CD4-positive, alpha-beta T cell treated with Interleukin-6 at 100 ng/mL for 8 hours (primary cell): ENCODE measurements at places on chromosomes 7 and 10.

DNA sequence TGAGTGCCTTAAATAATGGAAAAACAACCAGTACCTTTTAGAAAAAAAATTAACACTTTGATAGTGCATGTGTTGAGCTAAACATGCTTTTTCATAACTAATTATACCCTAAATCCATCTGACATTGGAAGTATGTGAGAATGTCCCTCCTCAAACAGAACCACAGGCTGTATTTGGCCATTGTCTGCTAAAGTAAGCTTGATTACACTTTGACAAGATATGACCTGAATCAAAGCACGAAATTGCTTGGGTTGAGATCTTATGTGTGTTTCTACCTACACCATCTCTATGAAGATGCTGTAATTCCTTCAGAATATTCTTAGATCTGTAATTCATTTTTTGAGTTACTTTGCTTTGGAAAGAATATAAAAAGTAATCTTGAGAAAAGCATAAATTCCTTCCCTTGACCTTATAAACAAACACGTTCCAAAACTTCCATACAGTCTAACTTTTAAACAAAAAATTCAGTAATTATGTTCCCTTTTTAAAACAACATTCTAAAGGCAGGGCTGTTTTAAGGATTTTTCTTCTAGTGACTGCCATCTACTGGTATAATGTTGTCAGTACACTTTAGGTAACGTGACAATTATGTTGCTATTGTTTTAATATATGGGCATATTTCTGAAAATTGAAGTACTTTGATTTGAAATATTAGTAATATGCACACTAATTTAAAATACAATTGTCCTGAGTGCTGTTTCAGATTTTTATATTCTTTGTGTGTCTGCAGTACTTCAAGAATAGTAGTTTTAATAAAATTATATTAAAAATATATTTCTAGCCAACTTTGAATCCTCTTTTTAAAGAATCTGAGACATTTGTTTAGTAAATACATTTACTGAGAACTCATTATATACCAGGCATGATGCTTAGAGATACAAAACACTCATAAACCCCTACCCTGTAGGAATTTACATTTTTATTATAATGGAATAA is 20.9 kb downstream of the CD36 start:
- no peak for DNase-seq

DNA sequence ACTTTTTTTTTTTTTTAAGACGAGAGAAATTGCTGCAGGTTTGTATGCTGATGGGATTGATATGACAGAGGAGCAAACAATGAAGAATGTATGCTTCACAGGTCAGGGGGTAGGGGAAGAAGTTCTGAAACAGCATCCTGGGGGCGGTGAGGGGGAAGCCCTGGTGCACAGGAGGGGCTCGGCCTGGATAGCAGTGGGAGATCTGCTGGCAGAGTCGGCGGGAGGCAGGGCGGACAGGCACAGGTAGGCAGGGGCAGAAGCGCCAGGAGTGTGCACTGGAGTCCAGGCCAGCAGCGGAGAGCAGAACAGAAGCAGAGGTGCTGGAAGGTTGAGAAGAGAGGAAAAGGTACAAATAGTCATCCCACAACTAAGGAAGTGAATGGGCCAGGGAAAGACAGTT is 175.4 kb downstream of the SNX10 start:
- no peak for DNase-seq

- DNase-seq = no peak
These were observed 41.9 kb upstream of the OGDHL start for GRCh38 chr10:49803988-49804387.

DNA sequence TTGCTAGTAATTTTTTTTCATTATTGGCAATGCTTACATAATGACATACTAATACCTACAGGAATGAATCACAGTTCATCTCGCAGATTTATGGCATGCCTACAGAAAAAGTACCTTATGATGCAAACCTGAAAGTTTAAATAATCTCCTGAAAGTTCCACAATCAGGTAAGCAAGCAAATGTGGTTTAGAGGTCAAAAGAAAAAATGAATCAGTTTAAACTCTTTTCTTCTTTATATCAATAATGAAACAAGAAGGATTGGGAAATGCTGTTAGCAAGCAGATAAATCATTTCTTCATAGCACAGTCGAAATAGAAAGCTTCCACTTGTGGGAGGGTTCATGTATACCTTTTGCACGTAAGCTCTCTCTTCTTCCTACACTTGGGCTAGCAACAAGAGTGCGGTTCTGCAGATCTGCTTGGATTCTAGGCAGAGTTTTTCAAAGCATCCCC is 53.7 kb upstream of the MTPN start:
- DNase-seq = no peak

DNA sequence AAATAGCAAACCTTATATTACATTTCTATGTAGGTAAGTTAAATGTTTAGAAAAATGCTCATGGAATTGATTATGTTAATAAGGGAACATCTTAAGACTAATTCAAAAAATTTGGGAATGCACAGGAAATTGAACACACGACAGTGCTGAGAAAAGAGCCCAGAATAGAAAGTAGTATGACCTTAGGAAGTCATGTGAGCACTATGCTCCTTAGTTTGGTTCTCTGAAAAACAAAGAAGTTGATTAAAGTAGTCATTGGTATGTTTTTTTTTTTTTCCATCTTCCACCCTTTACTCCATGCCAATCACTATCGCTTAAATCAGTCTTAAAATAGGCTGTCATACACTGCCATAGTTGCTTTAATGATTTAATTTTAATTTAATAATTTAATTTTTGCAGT is 242.9 kb downstream of the ANKRD7 start:
- no peak for DNase-seq

DNA sequence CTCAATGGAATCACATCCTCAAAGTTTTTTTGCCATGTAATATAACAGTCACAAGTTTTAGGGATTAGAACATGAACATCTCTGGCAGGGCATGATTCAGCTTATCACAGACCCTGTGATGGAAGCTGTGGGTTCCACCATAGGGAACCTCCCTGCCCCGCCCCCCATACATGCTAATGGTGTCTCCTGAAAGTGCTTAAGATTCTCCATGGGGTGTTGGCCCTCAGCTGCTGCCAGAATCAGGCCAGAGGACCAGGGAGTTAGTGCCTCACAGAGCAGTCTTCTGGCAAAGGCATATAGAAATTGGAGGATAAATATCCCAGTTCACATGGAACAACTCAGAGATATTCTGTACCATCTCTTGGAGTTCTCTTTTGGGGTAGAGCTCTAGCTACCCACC is 119.4 kb downstream of the RAB11FIP2 start:
- DNase-seq = no peak

GRCh38 chr7:98802088-98802780 is 67.6 kb downstream of the TMEM130 start:
- no peak for DNase-seq

DNA sequence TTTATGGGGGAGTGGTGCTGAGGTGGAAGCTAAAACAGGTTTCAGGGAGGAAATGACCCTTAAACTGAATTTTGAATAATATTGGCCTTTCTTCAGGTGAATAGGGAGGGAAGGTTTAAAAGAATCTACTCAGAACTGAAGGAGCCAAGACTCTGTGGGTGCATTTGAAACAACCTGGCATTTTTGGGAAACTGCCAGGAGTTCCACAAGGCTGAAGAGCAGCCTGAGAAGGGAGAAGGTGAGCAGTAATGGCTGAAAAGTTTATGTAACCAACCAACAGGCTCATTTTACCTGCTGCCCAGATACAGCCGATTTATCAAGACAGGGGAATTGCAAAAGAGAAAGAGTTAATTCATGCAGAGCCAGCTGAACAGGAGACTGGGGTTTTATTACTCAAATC is 4.0 kb upstream of the PANK1 start:
- DNase-seq = no peak

- DNase-seq = no peak
These were observed 20.0 kb downstream of the PDSS1 start for GRCh38 chr10:26717476-26717875.

DNA sequence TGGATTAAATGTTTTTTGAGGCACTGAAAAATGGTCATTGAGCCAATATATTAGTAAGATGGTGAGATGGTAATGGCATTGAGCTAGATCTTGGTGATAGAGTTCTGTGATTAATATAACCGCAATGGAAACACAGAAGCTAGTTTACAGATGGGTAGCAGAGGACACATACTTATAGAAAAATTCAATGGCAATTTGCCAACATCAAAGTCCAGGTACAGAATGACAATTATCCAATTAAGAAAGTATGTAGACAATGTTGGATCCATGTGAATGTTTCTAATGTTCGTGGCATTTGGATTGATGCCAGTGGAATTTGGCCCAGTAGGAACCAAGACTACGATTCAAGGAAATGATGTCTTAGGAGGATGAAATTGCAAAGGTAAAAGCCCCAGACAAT is 187.8 kb downstream of the GNAT3 start:
- no peak for DNase-seq

DNA sequence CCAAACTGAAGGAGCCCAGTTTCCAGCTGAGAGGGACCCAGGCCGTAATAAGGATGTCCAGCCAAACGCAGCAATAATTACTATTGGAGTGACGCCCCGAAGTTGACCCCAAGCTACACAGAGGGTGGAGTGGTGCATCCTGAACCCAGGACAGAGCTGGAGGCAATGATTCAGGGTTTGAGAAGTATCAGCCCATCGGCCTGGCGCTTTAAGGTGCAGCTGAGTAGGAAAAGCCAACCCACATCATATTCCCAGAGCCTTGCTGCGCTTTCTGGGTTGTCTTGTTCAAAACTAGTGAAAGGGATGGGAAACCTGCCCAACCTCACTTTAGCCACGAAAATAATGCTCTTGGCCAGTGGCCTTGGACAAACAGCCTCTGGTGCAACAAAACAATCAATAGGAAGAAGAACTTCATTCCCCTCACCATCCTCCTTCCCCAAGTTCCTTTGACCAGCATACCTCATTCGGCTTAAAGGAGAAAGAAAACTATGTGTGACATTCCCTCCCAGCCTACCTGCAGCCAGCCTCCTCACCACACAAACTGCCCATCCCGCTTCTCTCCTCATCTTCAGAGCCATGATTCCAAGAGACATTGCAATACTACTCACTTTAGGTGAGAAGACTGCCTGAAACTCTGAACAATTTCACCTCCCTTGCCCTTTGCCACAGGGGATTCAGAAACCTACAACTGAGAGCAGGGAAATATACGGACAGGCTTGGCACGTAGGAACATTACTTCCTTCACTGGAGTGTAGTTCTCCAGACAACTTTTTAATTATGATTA is 217.2 kb upstream of the MKLN1 start:
- no peak for DNase-seq

DNA sequence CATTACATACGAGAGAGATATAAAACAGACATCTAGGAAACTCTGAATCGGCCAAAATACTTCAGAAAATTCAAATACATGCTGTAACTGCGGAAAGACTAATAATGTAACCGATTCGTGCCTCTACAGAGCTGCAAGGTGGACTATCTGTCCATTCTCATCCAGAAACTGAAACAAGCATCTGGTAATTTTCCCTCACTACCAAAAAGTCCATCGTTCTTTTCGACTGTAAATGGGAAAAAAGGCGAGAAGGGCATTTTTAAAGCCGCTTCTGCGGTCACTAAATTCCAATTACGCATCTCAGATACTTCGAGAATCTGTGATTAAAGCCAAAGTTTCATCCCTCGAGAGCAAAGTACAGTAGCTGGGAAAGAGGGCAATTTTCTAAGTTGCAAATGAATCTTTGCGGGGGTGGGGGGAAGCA is 1.3 kb downstream of the OGA start:
- DNase-seq = no peak

DNA sequence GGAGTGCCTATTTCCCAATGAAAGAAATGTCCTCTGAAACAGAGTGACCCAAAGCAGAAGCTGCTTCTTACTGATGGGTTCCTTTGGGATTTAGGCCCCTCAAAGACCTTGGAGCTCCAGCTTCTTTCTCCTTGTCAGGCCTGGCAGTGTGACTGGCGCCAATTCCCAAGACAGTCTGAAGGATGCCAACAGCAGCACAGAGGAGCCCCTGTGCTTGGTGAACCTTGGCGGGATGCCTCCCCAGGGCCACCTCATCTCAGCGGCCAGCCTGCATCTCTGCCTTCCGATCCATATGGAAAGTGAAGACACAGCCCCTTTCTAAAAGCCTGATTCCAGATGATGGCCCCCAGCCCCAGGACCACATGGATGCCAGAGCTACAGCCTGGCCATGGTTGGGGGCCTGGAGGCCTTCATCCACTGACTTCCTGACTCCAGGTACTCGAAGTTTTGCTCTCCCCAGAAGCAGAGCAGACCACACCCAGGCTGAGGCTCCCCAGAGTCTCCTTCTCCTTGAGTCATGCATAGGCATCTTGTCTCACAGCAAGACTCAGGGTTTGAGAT is 45.4 kb downstream of the FBXW4 start:
- no peak for DNase-seq

GRCh38 chr7:140079121-140079536 is 16.4 kb upstream of the PARP12 start:
- DNase-seq = no peak

GRCh38 chr10:110007161-110007700 is 553 bp upstream of the ADD3 start:
- no peak for DNase-seq

DNA sequence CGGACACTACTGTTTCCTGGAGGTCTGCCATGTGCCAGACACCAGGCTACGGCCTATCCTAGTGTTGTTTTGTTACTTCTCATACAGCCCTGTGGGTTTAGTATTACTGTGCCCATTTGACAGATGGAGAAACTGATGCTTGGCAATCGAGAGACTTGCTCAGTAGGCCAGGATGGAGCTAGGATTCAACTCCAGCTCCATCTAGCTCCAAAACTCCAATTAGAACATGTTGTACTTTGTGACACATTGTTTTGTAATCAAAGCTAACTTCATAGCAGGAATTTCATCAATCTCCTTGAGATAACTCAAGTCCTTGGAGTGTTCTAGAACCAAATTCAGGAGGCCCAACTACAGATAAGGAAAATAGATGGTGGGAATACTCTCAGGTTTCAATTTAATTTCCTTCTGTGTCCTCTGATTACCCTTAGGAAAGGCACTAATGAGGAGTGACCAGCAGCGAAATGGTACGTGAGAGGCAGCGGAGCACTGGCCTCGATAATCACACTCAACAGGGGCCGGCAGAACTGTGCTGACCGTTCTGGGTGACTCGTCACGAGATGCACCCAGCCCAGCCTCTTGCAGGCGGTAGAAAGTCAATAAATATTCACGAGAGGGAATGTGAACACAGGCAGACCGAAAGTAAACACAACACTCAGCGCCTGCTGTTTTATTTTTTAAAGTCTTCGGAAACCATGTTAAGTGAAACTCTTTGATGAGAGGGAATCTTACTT is 269.6 kb upstream of the NEBL start:
- no peak for DNase-seq

DNA sequence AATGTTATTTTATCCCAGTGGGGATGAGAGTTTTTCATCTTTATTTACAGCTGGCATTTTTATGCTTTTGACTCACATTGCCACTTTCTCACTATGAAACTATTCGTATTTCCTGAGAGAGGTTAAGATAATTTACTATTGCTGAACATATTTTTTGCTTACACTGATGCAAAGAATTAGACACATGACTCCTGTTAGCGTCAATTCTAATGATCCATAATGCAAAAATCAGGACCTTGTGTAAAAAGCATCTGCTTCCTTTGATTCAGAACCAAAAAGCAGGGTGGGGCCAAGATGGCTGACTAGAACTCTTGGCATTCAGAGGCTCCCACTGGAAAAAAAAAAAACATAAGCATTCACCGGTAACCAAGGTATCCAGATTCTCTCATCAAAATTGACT is 464.8 kb downstream of the SEMA3D start:
- no peak for DNase-seq
